ENCODE measurements at places on chromosomes 3 and 15.

- DNase-seq = no peak
Measured at GRCh38 chr3:14253707-14254382, 75.2 kb downstream of the LSM3 start.

- DNase-seq = no peak
Measured at GRCh38 chr3:161766331-161766730, 269.7 kb downstream of the OTOL1 start.

DNA sequence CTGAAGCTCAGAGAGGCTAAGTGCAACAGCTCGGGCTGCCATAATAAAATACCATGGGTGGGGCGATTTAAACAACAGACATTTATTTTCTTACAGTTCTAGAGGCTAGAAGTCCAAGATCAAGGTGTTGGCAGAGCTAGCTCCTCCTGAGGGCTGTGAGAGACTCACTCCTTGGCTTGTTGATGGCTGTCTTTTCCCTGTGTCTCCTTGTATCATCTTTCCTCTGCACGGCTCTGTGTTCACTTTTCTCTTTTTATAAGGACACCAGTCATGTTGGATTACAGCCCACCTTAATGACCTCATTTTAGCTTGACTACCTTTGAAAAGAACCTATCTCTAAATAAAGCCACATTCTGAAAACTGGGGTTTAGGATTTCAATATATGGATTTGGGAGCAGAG is 129.7 kb downstream of the RPL22L1 start:
- no peak for DNase-seq

DNA sequence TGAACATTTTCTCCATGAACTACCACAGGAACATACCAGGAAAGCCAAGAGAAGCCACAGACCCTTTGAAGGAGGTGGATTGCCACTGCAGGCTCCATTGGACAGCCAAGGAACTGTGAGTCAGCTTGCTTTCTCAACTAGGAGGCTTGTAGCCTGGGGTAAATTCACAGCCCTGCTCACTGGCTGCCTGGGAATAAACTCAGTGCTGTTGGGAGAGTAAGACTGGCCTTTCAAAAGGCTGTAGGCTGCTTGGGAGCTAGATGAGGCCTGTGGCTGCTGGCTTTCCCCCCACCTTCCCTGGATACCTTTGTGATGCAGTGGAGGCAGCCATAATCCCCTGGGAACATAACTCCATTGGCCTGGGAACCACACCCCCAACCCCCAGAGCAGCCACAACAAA is 223.5 kb upstream of the RBMS3 start:
- no peak for DNase-seq

DNA sequence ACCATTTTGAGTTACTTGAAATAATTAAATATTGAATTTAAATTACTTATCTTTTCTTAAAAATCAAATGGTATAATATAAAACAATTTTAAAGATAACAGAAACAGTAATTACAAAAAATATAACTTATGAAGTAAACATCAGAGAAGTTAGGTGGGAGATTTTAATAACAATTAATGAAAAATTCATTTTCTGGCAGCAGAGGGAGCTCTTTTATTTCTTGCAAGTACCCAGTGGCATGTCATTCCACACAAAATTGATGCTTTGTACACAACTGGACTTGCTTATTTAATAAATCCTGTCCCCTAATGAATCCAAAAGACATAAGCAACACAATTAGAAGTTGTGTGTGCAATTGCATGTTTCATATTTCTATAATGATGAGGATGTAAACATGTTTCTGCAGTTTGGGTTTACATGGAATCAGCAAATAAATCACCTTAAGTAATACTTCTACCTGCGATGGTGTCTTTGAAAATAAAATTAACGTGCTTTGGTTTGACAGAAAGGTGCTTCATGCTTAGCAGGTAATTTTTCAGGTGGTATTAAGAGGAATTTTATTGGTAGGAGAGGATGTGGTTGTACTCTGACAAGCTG is 861.3 kb downstream of the ZPLD1 start:
- no peak for DNase-seq

- no peak for DNase-seq
Measured at GRCh38 chr3:183779896-183780465, 45.4 kb downstream of the MAP6D1 start.

GRCh38 chr15:71250936-71251583 is 135.8 kb downstream of the THSD4 start:
- DNase-seq = no peak

- DNase-seq = no peak
Measured at GRCh38 chr15:83422541-83422940, 24.6 kb upstream of the SH3GL3 start.

- no peak for DNase-seq
Measured at GRCh38 chr3:111979434-111980038, 710 bp downstream of the ABHD10 start.

DNA sequence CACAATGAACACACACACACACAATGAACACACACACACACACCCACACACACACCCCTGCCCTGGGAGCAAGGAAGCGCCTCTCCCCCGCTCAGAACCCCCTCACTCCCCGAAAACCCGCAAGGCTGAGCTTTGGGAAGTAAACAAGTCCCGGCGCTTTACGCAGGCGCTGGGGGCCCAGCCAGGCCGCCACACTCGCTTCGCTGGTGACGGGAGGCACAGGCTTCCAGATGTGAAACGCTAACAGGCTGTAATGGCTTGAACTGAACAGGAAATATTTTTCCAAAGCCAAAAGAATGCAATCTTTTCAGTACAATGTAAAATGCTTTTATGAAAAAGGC is 122.7 kb upstream of the IGF1R start:
- no peak for DNase-seq

- DNase-seq = no peak
Measured at GRCh38 chr15:74144153-74144775, 13.9 kb downstream of the ISLR2 start.

DNA sequence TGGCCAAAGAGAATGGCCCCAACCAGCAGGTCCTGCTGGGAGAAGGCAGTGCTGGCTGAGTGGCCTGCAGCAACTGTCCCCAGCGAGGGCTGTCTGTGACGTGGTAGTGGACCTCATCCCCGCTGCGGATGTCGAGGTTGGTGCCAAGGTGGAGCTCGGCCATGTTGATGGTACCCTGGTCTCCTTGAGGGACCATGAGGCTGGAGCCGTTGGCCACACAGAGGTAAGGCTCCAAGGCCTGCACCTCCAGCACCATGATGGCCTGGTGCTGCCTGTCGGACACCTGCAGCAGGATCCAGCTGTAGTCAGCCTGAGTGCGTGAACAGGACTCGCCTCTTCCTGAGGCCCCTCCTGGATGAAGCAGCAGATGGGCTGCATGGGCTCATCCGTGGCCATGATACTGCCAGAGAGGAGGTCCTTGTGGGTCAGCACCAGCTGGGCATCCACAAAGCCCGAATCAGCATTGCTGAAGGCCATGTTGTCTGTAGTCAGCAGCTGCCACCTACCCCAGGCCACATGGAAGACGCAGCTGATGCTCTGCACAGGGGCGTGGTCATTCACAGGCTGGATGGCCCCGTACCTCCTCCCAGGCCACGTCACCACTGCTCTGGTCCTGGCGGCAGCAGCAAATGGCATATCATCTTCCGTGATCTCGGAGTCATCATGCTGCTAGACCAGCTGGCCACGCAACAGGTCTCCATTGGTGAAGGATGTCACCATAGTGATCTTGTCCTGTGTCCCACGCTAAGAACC is 167.5 kb downstream of the GOLGA6L4 start:
- no peak for DNase-seq

DNA sequence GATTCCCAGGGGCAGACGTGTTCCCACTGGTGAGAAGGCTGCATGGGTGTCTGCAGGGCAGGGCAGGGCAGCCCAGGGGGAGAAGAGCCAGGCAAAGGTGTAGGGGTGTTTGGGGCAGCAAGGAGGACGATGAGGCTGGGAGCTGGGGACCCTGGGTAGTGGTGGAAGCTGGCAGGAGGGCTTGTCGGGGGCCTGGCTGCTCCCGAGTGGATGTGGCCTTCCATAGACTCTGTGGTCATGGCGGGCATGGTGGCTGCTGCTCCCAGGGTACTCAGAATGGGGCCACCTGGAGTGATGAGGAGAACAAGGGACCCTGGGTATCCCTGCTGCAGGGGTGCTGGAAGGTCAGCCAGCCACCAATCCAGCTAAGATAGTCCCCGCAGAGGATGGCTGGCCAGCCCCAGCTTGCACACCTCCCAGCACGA is 107.5 kb downstream of the WNT7A start:
- no peak for DNase-seq

DNA sequence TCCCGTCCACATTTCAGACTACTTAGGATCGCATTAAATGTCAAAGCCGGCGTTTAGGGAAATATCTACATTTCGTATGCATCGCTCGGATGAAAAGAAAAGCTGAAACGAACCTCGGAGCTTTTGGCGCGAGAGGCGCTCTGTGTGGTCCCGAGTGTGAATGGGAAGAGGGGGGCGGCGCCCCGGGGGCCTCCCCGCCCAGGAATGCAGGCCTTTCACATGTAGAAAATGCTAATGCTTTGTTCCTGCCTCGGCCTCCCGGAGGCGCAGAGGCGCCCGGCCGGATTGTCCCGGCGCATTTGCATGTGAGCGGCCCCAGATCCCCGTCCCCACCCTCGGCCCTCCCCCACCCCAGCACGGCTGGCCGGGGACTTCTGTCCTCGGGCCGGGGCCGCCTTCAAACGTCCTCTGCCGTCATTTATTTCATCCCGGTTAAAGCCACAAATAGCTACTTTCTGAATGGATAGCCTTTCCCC is 37.0 kb upstream of the TRIM71 start:
- no peak for DNase-seq

- DNase-seq = peak; percentile 9
Measured at GRCh38 chr3:10437272-10437994, 68.0 kb downstream of the ATP2B2 start.

GRCh38 chr3:153972862-153973261 is 148.3 kb upstream of the ARHGEF26 start:
- no peak for DNase-seq

DNA sequence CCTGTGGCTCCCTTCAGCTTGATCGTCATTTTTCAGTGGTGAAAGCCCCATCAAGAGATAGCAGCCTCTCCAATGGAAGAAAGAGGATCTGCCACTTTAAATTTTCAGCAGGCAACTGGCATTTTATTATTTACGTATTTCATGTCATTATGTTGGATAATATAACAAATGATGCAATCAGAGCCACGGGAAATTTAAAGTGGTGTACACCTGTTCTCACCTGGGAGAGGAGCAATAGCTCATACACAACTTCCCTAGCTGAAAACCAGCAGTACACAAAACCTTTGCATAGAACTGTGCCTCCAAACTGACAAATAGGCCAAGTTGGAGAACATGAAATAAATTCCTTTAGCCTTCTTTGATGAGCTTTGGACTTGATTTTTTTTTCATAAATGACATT is 136.9 kb downstream of the SATB1 start:
- no peak for DNase-seq

- peak; percentile 63 for DNase-seq
Measured at GRCh38 chr15:101641129-101641764, 10.9 kb downstream of the TM2D3 start.

GRCh38 chr3:47663630-47664240 is 85.1 kb upstream of the CSPG5 start:
- no peak for DNase-seq

DNA sequence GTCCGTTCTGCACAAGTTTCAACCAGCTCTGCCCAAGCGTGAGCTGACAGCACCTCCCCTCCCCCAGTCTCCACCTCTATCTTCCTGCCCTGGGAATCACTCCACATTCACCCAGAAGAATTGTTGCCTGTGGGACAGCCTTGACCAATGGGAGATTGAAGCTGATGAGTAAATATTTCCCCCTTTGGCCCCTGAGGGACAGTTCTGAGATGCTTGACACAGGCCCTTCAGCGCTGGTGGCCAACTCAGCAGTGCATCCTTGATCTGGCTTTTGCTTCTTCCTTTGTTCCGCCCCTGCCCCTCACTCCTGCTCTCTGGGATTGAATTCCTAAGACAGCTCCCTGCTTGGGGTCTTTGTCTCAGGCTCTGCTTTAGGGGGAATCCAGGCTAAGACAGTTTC is 13.1 kb upstream of the SKIC8 start:
- no peak for DNase-seq

DNA sequence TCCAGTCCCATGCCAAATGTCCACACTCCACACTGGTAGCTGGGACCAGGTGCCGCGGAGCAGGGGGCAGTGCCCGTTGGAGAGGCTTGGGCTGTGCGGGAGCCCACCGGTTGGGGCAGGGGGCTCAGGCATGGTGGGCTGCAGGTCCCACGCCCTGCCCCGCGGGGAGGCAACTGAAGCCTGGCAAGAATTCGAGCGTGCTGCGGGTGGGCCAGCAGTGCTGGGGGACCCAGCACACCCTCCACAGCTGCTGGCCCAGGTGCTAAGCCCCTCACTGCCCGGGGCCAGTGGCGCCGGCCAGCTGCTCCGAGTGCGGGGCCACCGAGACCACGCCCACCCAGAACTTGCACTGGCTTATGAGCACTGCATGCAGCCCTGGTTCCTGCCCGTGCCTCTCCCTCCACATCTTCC is 479.4 kb downstream of the ZNF385D start:
- no peak for DNase-seq

DNA sequence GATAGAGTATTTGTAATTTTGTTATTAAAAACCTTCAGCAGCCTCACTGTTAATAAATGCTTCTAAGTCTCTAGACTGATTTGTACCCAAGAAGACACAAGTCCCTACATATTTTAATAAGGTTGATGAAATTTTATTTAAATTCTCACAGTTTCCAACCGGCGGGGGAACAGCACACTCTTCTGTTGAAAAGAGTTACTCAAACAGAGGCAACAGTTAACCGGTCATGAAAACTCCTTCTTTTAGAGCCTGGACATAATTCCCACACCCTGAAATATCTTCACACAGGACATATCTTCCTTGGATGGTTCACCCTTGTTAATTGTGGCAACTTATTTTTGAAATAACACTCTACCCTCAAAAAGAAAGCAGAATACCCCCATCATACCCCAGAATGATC is 278.8 kb downstream of the FOXP1 start:
- DNase-seq = no peak

- DNase-seq = no peak
Measured at GRCh38 chr15:91061997-91062396, 38.1 kb upstream of the SV2B start.

DNA sequence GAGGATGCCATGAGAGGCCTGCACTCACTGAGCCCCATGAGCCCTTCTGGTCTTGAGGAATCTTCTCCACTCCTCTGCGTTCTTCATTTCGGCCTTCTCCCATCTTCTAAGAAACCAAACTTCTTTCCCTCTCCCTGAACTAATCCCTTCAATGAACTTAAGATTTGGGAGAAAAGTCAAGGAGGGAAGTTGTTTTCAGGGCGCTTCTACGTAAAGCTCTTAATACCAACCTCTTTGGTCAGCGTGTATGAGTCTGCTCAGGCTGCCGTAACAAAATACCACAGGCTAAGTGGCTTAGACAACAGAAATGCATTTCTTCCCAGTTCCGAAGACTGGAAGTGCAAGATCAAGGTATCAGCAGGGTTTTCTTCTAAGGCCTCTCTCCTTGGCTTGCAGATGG is 13.8 kb upstream of the PSMD6 start:
- DNase-seq = no peak

DNA sequence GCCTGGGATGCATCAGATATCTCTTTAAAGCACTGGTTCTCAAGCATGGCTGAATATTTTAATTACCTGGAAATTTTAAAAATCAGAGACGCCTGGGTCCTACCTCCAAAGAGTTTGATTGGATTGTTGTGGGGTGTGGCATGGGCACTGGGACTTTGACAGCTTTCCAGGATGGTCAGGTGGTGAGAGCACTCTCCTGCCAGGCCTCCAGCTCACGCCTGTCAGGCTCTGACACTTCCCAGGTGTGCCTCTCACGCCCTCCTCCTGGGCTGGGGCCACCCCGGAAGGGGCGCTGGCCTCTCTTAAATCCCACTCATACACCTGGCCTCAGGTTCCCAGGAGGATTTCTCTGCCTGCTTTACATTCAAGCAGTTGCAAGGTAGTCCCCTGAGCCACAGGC is 48.5 kb downstream of the AMOTL2 start:
- no peak for DNase-seq

GRCh38 chr3:178585454-178585853 is 49.2 kb downstream of the KCNMB2 start:
- DNase-seq = no peak
